CD4-positive, alpha-beta T cell treated with Interleukin-12 subunit alpha and Interleukin-12 subunit beta, for 1 hour (primary cell): ENCODE measurements at places on chromosomes 12 and 14.

DNA sequence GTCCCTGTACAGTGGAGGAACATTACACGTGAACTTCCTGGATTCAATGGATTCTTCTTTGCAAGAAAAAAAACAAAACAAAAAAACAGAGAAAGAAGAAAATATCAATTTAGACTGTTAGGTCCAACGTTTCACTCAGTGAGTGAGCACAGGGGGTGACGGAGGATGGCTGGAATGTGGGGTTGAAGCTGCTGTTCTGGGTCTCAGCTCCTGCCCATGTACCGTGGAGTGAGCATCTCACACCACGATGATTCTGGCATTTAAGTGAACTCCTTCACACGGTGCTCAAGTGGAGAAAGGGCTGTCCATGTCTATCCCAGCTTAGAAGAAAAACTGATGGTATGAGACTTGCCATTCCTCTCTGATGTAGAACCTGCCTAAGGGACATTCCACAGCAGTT is 23.2 kb downstream of the CCND2 start:
- DNase-seq = no peak

DNA sequence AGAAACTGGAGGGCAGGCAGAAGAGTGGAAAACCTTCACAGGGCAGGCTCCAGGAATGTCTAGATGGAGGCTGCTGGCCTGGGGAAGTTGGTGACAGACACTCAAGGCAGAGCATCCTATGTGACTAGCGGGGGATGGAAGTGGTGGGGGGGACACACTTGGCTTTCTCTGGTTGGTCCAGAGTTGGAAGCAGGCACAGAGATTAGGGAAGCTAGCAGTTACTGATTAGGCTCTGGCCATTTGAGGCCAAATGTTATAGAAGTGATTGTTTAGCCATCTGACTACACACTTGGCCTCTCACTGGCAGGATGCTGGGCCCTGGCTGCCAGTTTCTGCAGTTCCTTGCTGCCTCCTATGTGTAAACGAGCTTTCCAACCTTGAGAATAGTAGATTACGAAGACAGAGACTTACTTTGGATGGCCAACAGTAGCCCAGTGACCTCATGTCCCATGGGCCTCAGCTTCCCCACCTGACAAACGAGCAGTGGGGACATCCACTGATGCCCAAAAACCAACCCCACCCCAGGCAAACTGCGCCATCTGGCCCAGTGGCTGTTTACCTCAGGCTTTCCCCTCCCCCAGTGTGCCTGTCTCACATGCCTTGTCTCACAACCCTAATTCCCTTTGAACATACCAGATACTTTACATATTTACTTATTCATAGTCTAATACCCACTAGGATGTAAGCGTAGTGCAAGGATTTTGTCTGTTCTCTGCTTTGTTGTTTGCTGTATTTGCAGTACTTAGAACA is 102.7 kb downstream of the PAPLN start:
- no peak for DNase-seq

DNA sequence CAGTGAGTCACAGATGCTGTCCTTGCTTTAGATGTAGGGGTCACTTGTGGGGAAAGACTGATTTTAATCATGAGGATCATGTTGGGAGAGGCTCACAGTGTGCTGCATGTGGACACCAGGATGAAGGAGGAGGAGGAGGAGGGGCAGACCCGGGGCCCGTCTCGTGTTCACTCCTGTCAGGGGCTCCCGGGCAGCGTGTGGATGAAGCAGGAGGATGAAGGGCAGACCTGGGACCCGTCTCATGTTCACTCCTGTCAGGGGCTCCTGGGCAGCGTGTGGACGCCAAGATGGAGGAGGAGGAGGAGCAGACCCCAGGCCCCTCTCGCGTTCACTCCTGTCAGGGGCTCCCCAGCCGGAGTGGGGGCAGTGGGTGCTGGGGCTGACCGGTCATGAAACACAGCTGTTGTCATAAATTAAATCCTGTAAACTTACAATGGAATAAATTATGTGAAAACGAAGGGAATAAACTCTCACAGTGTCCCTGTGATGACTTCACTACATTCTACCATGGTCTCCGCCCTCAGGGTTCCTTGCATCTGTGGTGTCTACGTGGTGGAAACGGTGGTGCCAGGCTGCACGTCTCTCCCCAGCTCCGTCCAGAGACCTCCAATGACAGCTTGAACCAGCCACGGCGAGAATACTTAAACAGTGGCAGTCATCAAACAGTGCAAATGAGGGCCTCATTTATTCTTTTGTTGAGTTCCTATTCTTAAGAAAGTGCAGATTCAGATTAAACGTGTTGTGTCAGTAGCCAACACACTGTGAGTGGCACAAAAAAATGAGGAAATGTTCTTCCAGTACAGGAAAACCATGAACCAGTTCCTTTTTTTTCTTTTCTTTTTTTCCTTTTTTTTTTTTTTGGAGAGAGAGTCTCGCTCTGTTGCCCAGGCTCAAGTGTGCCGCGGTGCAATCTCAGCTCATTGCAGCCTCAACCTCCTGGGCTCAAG is 37.7 kb upstream of the SFSWAP start:
- no peak for DNase-seq

GRCh38 chr12:42473130-42473529 is 116.4 kb downstream of the PRICKLE1 start:
- DNase-seq = no peak

GRCh38 chr14:21414137-21414631 is 30.4 kb upstream of the SUPT16H start:
- DNase-seq = no peak

- no peak for DNase-seq
Observed at GRCh38 chr14:25308244-25308643, 258.3 kb upstream of the STXBP6 start.

- no peak for DNase-seq
Observed at GRCh38 chr14:68404146-68404527, 388.7 kb downstream of the ZFP36L1 start.

DNA sequence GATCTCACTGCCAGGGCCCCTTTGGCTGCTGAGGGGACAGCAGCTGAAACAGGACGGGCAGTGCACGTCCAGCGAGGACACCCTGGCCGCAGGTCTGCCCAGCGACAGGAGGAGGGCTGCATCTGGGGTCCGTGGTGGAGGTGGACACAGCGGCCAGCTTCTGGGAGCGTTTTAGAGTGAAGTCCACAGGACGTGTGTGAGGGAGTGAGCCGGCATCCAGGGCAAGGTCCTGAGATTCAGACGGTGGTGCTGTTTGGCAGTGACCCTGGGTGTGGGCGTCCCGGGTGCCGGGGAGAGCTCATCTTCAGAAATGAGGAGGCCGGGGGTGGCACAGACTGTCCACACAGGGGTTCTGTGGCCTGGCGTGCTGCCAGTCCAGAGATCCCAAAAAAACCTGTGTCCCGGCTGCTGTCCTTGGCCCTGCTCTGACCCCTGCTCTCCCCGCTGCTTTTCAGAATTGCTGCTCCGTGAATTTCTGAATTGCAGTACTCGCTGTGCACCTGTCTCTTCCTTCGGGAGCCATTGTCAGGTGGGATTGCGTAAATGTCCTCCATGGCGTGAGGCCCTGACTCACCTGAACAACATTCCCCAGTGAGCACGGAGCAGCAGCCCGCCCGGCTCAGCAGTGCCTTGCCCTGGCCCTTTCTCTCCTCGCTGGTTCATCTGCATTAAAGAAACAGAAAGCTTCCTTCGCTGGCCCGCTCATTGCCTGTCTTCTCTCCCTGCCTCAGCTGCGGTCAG is 183.5 kb upstream of the C14orf180 start:
- DNase-seq = no peak

DNA sequence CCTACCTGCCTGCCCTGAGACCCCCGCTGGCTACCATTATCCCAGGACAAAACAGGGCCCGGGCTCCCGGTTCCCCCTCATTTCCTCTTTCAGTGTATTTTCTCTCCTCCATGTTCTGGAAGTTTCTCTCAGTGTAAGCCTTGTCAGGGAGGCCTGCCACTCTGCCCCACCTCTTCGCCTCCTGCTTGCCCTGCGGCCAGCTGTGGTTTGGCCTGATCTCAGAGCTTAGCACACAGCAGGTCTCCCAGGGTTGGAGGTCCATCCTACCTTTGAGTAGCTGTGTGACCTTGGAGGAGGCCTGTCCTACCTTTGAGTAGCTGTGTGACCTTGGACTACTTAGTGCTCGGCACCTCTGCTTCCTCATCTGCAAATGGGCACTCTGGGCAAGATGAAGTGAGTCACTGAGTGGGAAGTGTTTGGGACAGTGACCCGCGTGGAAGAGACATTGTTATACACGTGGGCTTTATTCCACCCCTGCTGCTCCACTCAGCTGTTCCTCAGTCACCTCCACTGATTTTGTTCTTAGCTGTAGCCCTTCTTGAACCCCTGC is 212.7 kb downstream of the ZFP36L1 start:
- DNase-seq = no peak

- DNase-seq = peak; percentile 37
Observed at GRCh38 chr12:57803319-57803893, 15.1 kb downstream of the AVIL start.

DNA sequence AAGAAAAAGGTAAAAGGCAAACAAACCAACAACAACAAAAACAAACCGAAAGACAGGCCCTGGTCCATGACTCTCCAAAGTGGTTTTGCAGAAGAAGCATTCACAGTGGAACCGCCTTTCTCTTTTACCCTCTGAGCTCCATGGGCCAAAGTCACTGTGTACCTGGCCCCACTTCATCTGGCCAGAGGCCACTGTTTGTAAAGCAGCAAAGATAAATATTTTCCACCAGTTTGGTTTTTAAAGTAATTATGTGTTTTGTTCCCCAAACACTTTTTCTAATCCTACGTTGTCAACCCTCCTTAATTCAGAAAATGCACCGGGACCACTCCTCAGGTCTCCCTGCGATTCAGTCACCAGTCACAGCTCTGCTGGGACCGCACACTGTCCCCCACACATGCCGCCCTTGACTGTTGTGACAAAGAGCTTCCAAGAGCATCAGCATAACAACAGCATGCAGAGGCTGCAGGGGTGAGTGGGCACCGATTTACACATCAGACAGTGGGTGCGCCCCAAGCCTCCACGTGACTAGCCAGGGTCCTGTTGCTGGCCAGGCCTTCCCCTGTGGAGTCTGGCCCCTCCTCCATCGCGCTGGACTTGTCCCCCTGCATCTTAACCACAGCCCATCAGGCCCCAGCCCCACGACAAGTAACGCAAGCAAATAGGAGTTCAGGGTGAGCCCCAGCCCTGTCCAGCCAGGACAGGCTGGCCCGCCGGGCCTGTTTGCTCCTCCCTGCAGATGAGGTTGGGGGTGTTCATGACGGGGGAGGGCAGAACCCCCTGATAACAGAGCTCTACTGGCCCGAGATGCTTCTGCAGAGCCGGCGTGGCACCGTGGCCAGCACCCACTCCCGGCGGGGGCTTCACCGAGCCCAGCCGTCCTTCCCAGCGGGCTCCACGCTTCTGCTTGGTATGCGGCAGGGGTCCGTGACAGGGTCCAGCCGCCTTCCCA is 65.2 kb upstream of the DIO3 start:
- no peak for DNase-seq

GRCh38 chr14:75513911-75514672 is 8.2 kb upstream of the BATF start:
- DNase-seq = peak; percentile 63

DNA sequence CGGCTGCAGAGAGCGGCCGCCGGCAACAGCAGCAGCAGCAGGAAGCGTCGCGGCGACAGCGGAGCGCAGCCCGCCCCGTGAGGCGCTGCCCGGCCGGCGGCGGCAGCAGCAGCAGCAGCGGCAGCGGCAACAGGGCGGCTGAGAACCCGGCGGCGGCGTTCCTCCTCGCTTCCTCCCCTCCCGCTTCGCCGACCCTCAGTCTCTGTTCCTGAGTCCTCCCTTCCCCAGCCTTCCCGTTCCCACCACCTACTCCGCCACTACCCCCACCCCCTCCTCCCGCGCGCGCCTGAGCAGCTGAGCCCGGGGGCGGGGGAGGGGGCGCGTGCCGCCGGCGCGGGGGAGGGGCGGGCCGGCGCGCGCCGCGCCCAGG is 310 bp downstream of the BICDL1 start:
- DNase-seq = no peak

- no peak for DNase-seq
Observed at GRCh38 chr12:65372574-65372973, 94.1 kb downstream of the MSRB3 start.

GRCh38 chr14:96274543-96274942 is 18.5 kb downstream of the BDKRB1 start:
- no peak for DNase-seq

- DNase-seq = no peak
Observed at GRCh38 chr12:114668151-114668885, 15.7 kb downstream of the TBX3 start.

DNA sequence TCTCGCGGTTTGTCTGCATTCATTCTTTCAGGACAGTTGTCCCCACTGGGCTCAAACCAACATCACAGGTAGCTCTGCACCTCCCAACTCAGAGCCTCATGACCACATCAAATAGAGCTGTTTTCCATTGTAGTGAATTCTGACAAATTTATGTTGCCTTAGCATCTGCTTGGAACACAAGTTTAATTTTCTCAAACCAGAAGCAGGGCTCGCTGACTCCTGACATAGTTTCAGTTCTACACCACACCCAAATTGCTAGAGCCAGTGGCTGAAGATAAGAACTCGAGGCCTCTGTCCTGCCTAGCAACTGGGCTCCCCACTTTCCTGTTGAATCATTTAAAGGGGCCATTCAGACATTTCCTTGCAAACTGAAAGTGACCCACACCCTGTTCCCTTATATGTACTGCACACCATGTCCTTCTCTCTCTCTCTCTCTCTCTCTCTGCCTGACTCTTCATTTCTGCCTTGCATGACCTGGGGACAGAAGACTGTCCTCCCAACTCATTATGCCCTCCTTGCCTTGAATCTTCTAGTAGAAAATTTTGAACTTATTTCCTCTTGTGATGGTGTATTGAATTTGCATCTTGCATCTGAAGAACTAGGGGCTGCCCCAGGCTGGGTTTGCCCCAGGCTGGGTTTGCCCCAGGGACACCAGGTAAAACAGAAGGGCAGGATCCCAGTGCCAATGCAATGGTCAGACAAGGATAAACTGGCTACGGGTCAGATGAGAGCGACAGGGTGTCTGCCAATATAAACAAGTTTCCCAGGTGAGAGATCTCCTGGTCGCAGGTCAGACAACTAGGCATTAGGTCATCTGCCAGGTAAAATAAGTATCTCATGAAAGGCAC is 9.7 kb upstream of the WSCD2 start:
- no peak for DNase-seq

- no peak for DNase-seq
Observed at GRCh38 chr12:74983917-74984316, 225.7 kb downstream of the KCNC2 start.

GRCh38 chr14:64671591-64671990 is 32.6 kb upstream of the PLEKHG3 start:
- DNase-seq = peak; percentile 73

DNA sequence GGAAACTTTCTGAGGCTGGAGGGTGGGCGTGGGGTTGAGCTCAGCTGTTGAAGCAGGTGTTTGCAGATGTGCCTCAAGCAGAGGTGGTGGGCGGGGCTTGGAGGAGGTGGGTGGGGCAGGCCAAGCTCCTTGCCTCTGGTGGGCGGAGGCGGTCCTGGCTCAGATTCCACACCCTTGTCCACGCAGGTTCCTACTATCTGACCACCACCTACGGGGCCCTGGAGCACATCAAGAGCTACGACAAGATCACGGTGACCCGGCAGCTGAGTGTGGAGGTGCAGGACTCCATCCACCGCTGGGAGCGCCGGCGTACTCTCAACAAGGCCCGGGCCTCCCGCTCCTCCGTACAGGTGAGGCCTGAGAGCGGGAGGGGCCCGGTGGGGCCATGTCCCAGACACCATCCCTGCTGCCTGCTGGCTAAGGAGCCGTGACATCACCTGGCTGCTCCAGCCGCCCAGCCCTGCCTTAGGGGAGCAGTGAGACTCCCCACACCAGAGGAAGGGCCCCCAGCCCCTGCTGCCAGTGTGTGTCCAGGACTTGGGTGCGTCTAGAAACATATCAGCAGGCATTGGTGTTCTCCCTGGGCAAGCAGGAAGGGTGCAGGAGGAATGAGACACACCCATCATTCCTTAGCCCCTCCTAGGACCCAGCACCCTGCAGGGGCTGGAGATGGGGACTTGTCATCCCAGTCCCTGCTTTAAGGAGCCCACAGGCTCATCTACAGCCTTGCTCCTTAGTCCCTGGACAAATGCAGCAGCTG is 63.4 kb downstream of the LGMN start:
- DNase-seq = no peak
